ENCODE measurements at places on chromosomes 11 and 22.
A peak's percentile ranks its signal among the peaks of the same experiment; 100 is the strongest.

DNA sequence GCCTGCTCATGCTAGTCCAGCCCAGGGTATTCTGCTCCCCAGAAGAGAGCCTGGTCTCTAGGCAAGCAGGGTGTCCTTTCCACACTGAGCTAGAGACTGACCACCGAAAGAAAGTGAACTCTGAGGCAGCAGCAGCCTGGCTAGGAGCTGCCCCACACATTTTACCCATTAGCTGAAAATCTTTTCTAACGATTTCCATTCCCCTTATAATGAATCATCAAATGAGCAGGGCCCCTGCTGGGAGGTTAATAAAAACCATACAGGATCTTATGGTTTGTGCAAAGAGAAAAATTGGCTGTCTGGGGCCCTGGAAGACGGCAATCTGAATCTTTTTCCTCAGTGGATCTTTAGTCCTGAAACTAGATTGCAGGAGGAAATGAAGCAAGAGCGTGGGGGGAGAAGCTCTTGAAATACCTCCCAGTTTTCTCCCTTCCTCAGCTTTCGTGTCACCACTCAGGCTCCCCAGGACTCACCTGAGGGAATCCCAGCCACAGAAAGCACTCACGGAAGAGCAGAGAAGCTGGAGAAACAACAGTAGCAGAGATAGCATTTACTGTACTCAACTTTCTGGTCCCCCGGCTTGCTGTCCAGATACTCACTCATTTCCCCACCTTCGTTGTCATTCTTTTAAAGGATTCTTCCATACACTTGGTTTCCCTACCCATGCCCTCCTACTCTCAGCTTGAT, 74.7 kb upstream of the CD44 start:
- no peak for DNase-seq

DNA sequence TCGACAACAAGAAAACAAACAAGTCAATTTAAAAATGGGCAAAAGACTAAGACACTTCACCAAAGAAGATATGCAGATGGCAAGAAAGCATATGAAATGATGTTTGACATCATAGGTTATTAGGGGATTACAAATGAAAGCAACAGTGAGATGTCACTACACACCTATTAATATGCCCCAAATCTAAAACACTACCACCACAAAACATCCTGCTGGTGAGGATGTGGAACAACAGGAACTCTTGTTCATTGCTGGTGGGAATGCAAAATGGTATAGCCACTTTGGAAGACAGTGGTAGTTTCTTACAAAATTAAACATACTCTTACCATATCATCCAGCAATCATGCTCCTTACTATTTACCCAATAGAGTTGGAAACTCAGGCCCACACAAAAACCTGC, 29.0 kb downstream of the PRRG4 start:
- no peak for DNase-seq

GRCh38 chr11:12803086-12803826, 129.0 kb downstream of the TEAD1 start:
- no peak for DNase-seq

DNA sequence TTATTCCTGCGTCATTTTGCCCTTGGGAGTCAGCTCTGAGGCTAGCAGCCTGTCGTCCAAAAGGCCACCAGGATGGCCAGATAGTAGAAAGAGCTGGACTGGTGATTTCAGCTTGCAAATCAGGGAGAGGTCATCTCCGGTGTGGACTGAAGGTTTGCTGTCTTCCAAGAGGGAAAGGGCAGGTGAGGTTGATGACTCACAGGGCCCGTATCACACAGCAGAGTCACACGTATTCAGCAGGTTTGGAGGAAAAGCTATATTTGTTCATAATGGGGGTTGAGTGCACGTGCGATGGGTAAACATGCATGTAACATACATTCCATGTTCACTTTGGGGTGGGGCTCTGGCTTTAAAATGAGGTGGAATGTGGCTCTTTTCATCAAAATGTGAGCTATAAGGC, 25.6 kb downstream of the MRPL21 start:
- no peak for DNase-seq

GRCh38 chr22:37039466-37039865, 12.1 kb upstream of the KCTD17 start:
- no peak for DNase-seq

GRCh38 chr22:50267591-50268390, 2.4 kb downstream of the MAPK11 start:
- peak; percentile 64 for DNase-seq

- no peak for DNase-seq
Measured at GRCh38 chr11:104134745-104135144, 29.2 kb downstream of the PDGFD start.

DNA sequence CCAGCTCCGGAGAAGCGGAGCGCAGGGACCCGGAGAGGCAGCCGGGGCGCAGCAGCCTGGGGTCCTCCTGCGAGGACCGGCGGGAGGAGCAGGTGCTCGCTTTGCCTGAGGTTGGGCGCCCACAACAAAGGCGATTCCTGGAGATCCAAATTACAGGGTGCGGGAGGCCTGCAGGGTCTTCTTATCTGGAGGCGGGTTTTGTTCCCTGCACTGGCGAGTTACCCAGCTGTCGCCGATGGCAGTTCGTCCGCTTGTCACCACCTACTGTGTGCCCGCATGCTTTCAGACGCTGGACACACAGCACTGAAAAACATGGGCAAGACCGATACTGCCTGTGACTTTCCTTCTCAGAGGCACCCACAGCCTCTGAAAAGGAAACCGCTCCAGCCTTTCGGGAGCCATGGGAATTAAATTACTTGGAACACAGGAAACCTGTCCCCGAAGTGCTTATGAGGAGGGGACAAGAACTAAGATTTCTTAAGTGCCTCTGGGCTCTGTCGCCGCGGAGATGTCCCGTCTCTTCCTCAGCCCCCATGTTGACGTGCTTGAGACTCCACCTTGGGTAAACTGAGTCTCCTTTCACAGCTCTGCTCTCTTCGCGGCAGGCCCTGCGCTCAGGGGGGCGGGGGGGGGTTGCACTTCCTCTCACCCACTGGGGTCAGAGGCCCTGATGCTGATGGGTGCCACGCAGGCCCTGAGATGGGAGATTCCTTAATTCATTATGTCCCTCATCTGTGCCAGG, 1.3 kb upstream of the ZFTA start:
- no peak for DNase-seq

- DNase-seq: no peak
Measured at GRCh38 chr11:132898676-132899075, 633.6 kb downstream of the OPCML start.

- DNase-seq: no peak
Measured at GRCh38 chr11:4808476-4808875, 4.3 kb upstream of the OR52R1 start.

DNA sequence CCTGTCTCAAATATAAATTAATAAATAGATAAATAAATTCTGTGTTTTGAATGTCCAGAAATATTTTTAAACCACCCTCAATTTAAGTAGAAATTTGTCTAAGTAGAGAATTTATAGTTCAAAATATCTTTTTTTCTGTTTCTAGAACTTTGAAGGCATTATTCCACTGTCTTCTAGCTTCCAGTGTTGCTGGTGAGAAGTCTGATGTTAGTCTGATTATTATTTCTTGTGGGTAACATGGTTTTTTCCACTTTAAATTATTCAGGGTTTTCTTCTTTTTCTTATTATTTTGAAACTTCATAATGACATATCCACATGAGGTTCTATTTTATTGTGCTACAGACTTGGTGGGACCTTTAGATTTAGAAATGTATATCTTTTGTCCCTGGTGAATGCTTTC, 46.4 kb upstream of the HEPHL1 start:
- no peak for DNase-seq

DNA sequence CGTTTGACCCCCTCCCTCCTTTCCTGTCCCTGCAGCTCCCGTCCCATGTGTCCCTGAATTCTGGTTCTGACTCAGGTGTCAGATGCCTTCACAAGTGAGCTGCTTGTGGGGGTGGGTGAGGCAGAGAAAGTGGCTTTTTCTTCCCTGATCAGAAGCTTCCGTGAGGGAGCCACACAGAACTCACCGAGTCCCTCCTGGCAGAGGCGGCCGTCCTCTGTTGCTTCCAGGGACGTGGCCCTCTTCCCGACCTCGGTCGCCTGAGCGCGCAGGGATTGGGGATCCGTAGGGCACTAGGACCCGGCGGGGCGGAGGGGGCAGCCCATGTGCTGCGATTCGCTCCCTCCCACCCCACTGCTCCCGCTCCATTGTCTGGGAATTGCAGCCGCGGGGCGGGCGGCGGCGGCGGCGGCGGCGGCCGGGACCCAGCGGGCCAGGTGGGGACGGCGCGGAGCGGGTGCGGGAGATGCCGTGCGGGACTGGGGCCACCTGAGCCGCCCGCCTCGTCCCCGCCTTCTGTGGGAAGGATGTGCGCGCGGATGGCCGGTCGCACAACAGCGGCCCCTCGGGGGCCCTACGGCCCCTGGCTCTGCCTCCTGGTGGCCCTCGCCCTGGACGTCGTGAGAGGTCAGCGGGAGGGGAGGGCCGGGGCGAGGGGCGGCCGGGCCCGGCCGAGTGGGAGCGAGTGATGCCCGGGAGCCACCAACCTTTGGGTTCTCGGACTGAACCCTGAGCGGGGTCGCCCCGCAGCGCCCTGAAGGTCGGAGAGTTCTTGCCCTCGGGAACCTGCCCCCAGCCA, at the start of gene TMEM132A:
Gene TMEM132A (plus strand): TSS at position 351 of the 796 bp plus-strand sequence. CDS start 174 bp downstream, at position 525.
- DNase-seq: no peak

- DNase-seq: no peak
Measured at GRCh38 chr11:71453918-71454304, 908 bp downstream of the NADSYN1 start.

- no peak for DNase-seq
Measured at GRCh38 chr22:24982301-24983056, 30.0 kb downstream of the KIAA1671 start.

- DNase-seq: no peak
Measured at GRCh38 chr22:40975366-40975765, 24.2 kb downstream of the RBX1 start.

- no peak for DNase-seq
Measured at GRCh38 chr11:101096036-101096704, 33.4 kb downstream of the PGR start.
